ENCODE measurements at places on chromosomes 3 and 15.

DNA sequence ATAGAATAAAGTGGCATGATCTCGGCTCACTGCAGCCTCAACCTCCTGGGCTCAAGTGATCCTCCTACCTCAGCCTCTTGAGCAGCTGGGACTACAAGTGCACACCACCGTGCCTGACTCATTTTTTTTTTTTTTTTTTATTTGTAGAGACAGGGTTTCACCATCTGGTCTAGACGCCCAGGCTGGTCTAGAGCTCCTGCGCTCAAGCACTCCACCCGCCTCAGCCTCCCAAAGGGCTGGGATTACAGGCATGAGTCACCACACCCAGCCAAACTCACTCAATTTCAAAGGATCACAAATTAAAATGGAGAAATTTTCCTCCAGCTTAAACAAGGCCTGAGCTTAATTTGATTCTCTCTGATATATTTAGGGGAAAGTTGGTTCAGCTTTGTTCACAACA lies 27.3 kb upstream of the NMB start:
- no peak for DNase-seq

DNA sequence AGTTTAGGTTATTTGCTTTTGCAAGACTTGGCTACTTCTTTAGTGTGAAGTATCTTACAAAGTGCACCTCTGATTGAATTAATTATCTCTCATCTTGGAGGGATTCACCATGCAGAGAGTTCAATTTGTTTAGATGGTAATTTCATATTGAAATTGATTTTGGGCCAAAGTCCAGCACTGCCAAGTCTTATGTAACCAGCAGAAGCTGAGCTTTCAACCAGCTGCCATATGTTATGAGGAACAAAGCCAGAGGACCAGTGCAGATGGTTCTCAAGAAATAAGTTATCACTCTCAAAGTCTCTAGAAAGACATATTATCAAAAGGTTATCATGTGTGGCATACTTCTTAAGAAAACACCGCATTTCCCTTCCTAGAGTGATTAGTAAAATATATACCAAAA lies 29.0 kb downstream of the ABHD6 start:
- DNase-seq, result no peak

GRCh38 chr3:182342252-182342651 lies 451.1 kb upstream of the ATP11B start:
- no peak for DNase-seq

DNA sequence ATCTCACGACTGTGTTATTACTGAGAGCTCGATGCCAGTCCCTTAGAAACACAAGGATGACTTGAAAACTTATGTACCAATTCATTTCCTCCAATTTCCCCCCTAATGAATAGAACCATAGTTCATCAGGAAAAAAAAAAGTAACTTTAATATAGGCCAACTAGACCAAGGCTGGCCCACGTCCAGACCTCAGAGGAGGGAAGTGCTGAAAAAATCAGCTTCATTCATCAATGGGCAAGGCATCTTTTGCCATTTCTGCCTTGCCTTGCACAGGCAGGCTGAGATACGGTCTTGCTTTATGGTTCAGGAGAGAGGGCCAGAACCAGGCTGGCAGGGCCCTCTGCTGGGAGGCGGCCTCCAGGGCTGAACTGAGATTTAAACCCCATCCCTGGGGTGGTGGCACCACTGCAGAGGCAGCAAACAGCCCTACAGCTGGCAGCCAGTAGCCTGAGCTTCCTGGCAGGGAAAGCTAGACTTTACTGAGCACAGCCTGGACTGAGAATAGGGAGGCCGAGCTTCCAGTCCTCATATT lies 104.1 kb upstream of the TNFAIP8L3 start:
- DNase-seq, result no peak

- no peak for DNase-seq
Measured at GRCh38 chr15:47817969-47818548, 100.8 kb downstream of the SEMA6D start.

DNA sequence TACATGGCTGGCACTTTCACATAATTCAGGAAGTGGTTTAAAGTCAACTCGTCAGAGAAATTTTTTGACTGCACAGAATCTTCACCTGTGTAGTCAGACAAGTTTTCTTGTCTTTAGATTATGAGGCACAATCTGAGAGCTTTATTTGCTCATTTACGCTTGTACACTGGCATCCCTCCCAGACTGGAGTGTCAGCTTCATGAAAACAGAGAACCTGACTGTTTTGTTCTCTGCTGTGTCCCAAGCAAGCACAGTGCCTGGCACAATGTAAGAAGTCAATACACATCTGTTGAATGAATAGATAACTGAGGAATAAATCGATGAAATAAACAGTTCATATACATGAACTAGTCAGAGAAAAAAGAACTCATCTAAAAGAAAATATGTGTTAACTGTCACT lies 846.1 kb upstream of the CFAP20DC start:
- DNase-seq, result no peak

- DNase-seq, result no peak
Measured at GRCh38 chr3:10460951-10461545, 44.3 kb downstream of the ATP2B2 start.

DNA sequence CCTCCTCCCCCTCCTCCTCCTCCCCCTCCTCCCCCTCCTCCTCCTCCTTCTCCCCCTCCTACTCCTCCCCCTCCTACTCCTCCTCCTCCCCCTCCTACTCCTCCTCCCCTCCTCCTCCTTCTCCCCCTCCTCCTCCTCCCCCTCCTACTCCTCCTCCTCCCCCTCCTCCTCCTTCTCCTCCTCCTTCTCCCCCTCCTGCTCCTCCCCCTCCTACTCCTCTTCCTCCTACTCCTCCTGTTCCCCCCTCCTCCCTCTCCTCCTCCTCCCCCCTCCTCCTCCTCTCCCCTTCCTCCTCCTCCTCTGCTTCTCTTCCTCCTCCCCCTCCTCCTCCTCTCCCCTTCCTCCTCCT lies 17.1 kb upstream of the EPHB3 start:
- DNase-seq, result no peak

- DNase-seq, result no peak
Measured at GRCh38 chr3:48535578-48535977, 21.0 kb downstream of the PFKFB4 start.

DNA sequence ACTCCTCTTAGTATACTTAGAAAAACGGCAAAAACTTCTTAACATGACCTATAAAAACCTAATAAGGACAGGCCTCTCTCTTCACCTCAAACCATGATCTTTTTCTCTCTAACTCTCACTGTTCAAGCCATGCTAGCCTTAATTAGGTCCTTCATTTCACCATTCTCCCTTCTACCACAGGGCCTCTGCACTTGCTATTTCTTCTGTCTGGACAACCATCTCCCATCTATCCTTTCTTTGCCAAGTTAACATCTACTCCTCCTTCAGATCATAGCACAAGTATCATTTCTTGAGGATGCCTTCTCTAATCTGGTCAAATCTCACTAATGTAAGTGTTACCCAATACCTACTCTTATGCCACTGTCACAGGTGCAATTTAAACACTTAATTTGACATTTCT lies 39.1 kb downstream of the TMCC1 start:
- no peak for DNase-seq

DNA sequence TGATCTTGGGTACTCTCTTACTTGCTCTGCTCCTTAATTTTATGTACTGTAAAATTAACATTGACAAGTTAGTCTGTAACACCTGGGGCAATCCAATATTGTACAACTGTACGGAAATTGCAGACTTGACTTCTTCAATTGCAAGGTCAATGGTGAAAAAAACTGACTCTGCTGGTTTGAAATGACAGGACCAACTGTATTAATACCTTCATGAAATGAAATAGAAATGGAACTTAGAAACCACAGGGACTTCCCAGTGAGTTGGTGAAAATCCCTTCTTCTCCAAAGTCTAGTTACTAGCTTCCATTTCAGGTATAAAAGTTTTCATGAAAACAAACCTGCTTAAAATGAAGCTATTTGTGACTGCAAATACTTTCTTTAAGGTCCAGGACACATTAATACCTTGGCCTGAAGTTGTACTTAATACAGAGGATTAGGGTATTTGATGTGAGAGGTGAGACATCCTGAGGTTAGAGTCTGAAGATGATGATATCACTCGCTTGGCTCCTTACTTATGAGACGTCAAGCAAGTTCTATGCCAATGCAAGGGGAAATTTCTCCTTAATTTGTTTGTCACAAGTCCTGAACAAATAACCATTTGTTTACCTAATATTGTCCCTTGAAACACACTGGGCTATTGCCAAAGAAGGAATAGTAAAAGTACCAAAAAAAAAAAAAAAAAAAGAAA lies 226.2 kb upstream of the TP63 start:
- no peak for DNase-seq

DNA sequence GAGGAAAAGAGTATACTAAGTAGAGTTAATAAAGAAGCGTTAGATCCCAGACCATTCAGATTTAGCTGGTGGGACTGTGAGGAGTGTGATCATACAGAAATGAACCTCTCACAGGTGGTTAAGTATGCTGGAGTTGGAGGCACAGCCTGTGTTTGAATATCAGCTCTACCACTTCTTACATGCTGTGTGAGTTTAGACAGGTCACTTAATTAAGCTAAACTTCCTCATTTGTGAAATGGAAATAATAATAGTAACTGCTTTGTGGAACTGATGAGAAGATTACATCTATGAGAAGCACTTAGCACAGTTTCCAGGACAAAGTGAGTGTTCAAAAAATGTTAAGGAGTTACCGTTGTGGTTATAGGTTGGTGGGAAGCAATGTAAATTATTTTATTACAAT lies 8.4 kb downstream of the ACP3 start:
- DNase-seq, result no peak

DNA sequence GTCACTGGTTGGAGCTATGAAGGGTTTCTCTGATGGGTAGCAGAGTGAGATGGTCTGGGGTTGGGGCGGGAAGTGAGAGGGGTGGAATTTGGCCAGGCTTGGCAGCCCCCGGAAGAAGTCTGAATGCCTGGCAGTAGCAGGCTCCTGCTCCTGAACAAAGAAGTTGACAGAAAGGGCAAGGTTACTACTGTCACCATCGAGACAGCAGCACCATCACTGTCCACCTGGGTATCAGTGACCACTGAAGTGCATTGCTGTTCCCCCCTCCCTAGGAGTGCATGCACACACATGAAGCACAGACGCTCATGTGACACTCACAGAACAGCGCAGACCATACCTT lies 42.9 kb downstream of the COLQ start:
- no peak for DNase-seq

DNA sequence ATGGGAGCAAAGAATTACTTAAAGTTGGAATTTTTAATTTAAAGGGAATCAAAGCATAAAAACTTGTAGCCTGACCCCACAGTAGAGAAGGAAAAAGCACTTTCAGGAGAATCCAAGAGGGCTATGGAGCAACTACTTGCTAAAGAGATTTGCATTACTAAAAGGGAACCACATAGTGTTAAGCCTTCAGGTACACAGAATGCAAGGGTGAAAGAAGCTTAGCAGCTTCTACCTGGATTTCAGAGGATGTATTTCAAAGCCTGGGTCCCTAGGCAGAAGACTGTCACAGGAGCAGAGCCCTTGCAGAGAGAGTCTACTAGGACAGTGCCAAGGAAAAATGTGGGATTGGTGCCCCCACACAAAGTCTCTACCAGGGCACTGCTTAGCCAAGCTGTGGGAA lies 575.0 kb downstream of the GBE1 start:
- no peak for DNase-seq

- no peak for DNase-seq
Measured at GRCh38 chr3:82078246-82078645, 316.8 kb upstream of the GBE1 start.

- DNase-seq, result no peak
Measured at GRCh38 chr15:66840615-66841390, 138.8 kb downstream of the SMAD6 start.

DNA sequence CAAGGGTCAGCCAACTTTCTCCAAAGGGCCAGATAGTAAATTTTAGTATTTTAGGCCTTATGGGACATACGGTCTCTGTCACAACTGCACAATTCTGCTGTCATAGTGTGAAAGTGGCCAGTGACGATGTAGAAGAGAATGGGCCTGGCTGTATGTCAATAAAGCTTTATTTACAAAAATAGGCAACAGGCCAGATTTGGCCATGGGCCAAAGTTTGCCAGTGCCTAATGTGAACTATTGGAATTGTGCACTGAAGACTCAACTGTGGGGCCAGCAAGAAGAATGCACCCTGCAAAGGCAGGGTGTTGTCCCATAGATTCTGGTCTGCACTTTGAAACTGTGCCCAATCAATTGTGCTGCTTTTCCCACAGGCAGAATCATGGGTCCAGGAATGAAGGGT lies 69.4 kb upstream of the PRR23E start:
- DNase-seq, result no peak

- no peak for DNase-seq
Measured at GRCh38 chr15:77001351-77001750, 6.4 kb downstream of the PSTPIP1 start.

DNA sequence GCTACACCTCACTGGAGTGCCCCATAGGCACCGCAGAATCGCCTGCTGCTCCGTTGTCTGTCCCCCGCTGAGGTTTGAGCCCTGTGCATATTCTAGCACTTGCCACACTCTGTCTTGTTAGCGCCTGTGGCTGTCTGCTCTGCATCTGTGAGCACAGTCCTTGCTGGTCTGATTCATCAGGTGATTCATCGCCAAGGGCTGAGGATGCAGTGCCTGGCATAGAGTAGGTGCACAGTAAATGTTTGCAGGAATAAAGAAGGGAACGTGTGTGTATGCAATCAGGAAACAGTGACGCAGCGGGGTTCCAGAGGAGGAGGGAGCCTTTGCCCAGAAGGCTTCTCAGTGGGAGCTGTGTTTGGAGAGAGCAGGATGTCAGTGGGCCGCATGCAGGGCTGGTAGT lies 124.0 kb upstream of the PLXNA1 start:
- no peak for DNase-seq

- DNase-seq, result no peak
Measured at GRCh38 chr3:18012436-18012835, 270.0 kb upstream of the TBC1D5 start.
